ENCODE measurements at places on chromosomes 16 and 17. TPM values are rescaled to one million over a fixed set of nuclear protein-coding genes. Genes with fewer than 3 reads are reported as not detected.

DNA sequence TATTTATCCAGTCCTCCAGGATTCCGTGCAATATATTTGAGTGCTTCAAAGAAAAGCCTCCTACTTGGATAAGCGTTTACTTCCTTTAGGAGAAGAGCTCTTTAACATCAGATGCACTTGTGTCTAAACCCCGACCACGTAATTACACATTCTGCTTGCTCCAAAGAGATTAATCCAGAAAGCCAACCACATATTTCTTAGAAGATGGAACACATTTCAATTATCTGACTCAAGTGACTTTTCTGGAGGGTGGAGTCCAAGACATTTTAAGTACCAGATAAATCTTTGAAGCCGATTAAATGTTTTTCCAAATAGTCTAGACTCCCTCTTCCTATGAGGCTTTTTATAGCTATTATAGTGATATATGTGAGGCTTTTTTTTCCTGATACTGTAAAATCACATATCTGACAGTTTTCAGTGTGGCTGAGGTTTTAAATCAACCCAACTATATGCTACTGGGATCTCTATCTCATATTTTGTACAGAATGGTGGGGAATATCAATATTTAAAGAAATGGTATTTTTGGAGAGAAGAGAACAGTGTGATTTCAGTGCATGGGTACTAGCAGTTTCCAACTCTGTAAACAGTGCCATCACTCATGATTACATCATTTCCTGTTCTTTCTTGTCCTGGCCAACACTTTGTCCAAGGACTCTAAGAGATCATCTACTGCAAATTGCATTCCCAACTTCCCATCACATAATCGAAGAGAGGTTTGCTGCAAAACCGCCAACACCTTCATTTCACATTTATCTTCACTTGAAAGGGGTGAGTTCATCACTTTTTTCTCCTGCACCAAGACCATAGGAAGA lies 192.4 kb upstream of the HSBP1 start:
- no peak for DNase-seq

- no peak for DNase-seq
Measured at GRCh38 chr17:49795372-49795771, 6.9 kb downstream of the KAT7 start.

GRCh38 chr16:72480911-72481310 lies 309.0 kb upstream of the PMFBP1 start:
- DNase-seq, result no peak

DNA sequence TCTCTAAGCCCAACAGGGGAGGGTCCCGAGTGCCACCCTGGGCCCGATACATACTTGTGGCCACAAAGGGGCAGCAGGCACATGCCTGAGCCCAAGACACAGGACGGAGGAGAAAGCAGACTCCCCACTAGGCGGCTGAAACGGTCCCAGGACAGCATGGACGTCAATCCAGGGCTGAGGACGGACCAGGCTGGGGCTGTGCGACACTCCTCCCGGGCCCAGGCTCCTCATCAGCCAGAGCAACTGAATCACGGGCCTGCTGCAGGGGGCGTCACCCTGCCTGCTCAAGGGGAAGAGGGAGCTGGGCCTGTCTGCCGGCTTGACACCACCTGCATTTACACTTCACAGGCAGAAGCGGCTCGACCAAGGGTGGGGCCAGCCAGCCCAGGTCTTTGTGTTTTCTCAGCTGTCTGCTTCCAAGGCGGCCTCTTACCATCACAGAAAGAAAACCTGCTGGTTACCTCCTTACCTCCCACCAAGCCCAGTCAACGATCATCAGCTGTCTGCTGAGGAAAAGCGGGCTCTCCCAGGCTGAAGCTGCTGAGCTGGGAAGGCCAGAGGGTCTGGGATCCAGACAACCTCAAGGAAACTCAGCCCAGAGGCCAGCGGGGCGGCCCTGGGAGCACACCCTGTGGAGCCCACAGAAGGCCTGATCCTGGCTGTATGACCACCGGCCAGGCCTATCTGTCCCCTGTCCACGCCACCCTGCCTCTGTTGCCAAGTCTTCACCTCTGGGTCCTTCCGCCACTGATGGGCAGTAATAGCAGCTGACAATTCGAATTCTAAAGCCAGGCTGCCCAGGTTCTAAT lies 26.4 kb downstream of the KIFC3 start:
- no peak for DNase-seq

GRCh38 chr16:87414251-87414680 lies 22.1 kb downstream of the MAP1LC3B start:
- no peak for DNase-seq

Gene TMEM238L
- polyA plus RNA-seq, result 0.23 TPM

Gene RCVRN
- 0.25 TPM for polyA plus RNA-seq

Gene ASGR1
- polyA plus RNA-seq, result 2.3 TPM
